ENCODE measurements at places on chromosomes 5 and 9.

GRCh38 chr5:137263371-137264005 is 235.6 kb downstream of the SPOCK1 start:
- DNase-seq = no peak

DNA sequence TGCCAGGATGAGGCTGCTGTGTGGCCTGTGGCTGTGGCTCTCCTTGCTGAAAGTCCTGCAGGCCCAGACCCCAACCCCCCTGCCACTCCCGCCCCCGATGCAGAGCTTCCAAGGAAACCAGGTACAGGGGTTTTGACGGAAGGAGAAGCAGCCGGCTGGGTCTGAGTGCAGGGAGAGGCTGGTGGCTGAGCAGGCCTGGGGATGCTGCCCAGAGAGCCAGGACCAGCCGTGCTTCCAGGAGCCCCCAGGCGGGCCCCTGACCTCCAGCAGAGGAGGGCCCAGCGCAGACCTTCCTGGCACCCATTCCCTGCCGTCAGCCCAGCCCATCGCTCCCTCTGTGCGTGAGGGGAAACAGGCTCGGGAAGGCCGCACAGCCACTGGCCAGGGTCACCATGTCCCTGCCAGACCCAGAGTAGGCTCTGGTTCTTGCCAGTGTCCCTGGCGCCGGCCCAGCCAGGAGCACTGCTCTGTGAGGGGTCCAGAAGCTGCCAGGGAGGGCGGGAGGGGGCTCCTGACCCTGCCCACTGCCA is 313 bp downstream of the LCN12 start:
- DNase-seq = no peak

- DNase-seq = no peak
Observed at GRCh38 chr5:150516011-150516410, 8.1 kb downstream of the NDST1 start.

GRCh38 chr9:18665947-18666346 is 192.0 kb downstream of the ADAMTSL1 start:
- DNase-seq = no peak

DNA sequence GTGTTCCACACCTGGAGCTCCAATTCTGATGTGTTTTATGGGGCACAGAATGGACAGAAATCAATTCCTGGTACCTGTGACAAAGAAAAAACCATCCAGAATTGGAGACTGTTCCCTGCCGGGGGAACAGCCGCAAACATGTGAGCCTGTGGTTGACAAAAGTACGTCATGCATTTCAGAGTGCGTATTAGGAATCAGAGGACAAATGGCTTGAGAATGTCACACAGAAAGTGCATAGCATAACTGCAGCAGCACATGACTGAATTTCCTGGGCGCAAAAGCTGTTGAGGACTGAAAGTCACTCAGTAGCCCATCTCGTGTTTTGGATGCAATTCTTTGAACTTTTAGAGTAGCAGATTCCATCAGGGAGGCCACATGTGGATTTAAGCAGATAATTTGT is 85.1 kb downstream of the TRIO start:
- DNase-seq = no peak

DNA sequence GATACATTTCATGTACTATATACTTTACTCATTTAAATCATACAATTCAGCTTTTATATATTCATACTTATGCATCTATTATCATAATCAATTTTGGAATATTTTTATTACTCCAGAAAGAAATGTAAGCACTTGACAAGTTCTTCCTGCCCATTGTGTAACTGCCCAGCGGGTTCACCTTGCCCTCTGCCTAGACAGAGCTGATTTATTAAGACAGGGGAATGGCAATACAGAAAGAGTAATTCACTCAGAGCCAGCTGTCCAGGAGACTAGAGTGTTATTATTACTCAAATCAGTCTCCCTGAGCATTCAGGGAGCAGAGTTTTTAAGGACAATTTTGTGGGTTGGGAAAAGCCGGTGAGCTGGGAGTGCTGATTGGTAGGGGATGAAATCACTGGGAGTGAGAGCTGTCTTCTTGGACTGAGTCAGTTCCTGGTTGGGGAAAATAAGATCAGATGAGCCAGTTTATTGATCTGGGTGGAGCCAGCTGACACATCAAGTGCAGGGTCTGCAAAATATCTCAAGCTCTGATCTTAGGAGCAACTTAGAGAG is 16.1 kb upstream of the SPIN1 start:
- DNase-seq = no peak

DNA sequence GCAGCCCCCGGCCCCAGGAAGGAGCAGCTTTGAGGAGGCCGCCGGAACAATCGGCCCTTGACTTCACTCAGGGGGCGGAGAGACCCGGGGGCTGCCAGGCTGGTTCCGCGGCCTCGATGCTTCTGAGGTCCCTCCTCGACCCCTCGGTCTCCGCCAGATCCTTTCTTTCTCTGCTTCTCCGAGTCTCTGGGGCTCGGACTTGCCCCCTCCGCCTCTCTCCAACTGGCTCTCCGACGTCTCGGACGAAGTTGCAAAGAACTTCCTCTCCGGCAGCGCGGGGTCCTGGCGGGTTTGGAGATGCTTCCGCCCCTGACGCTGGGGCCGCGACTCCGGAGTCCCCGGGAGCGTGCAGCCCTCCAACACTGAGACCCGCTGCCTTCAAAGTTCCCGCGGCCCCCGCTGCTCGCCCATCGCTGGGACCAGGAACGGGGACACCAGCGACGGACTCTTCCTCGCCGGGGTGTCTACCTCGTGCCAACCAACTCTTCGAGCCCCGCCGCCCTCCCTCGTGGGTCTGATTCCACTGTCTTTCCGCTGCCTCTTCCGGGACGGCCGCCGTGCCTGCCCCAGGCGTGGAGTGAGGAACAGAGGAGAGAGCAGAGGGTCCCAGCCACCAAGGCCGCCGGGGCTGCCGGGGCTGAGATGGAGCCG is 7.0 kb downstream of the PAX5 start:
- no peak for DNase-seq

DNA sequence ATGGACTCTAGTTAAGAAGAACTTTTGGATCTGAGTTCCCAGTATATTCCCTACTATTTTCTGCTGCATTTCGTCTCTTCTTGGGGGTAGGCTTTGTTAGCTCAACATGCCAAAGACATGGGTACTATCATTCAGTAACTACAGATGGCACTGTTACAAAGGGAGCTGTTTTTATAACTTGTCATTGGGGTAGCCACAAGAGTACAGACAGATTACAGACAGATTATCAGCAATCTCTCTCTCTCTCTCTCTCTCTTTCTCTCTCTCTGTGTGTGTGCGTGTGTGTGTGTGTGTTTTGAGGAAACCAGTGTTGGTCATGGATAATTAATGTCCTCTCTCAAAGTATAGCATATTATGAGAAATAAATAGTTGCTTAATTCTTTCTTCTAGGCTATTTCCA is 116.1 kb downstream of the WDR70 start:
- no peak for DNase-seq

- no peak for DNase-seq
Observed at GRCh38 chr5:177083357-177083756, 3.4 kb upstream of the FGFR4 start.

- no peak for DNase-seq
Observed at GRCh38 chr9:137836831-137837241, 40.7 kb upstream of the CACNA1B start.

- DNase-seq = no peak
Observed at GRCh38 chr9:29456940-29457339, 1883.7 kb upstream of the C9orf72 start.

DNA sequence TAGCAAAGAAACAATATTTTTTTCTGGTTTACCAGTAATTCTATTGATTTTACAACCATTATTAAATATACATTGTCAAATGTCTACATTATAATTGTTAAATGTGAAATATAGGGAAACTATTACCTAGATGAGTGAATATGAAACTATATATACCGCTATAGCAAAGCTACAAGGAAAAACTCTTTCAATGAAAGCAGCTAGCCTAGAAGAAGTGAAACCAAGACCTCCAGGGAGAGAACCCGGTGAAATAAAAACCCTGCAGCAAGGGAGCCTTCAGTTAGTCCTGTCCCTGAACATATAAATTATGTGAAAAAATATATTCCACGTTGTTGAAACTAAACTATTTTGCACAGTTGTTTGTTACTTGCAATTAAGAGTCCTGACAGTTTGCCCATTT is 913.1 kb downstream of the EFNA5 start:
- no peak for DNase-seq

DNA sequence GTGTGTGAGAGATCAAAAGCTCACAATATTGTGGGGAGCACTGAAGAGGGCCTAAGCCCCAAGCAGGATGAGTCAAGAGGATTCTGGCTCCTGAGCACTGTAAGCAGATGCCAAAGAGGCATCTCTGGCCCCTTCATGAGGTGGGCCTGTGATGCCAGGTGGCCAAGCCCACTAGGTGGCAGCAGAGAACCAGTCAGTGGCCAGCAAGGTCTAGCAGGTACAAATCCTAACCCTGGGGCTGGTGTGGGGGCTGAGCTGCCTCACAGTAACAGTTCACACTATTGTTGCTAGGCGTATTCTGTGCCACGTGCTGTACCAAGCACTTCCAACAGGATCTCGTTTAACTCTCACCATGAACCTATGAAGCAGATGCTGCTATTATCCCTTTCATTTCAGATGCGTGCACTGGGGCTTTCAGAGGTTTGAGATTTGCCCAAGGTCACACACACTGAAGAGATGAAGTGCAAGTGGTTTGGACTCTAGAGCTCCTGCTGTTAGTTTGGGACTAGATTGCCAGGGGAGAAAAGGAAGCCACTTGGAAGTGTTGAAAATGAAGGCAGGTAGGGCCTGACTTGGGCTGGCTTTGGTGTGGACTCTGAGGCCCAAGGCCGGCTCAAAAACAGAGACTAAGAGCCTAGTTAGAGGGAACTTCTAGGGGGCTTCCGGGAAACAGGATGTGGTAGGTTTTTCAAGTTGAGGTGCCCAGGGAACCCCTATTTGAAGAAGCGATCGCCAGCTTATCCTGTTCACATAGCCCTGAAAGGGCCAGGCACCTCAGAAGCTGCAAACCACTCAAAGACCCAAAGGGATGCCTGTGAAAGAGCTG is 4.4 kb upstream of the MLANA start:
- peak; percentile 55 for DNase-seq

DNA sequence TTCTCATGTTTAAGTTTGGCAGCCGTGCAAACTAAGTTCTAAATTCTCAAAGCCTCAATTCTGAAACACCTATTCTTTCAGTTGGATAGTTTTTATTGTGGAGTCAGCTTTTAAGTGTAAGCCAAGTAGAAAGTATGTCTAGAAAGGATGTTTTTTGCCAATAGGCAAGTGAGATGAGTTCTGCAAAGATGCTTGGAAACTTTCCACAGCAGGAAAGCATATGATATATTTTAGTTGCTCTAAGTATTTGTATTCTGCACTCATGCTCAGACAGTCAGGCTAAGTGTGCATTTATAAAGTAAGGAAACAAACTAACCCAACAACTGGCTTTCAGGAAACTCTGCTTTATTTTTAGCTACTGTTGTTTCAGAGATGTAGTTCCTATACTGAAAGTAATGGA is 67.3 kb upstream of the CDH18 start:
- DNase-seq = no peak

- no peak for DNase-seq
Observed at GRCh38 chr5:57302643-57303042, 128.8 kb downstream of the GPBP1 start.

GRCh38 chr5:168931638-168932345 is 352.6 kb upstream of the PANK3 start:
- no peak for DNase-seq

- no peak for DNase-seq
Observed at GRCh38 chr5:91110686-91111085, 272.4 kb downstream of the ARRDC3 start.

DNA sequence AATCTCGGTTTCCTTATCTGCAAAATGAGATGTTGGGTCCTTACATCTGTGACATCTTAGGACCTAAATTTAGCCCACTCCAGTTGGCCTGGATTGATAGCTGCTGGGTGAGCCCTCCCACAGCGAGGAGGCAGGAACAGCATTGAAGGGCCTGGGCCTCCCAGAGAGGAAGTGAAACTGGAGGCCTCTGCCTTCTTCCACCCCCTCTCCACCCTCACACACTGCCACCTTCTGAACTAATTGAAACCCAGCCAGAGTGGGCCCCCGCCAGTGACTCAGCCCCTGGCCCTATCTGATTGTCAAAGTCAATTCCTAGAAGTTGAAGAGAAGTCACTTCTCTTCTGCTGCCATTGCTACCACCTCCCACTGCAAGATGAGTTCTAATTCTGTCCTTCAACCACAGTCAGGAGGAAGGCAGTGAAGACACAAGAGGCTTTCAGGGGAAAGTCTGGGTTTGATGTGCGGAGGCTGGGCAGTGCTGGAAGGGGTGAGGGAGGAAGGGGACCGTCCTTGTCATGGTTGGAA is 55.2 kb upstream of the NEK6 start:
- DNase-seq = no peak

DNA sequence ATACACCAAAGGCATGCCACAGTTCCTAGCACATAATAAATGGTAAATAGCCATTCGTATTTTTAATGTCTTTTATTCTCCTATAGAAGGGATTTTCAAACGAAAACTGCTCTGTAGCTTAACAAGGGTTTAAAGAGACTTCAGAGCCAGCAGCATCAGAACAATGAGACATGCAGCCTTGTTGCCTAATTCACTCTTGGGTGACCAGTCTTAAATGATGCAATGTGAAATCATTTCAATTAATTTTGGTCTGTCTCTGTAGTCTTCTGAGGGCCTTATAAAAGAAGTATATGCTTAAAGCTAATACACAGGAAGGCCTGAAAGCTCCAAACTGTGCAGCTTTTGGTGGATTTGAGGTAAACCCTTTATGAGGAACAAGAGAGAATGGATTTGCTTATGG is 888.8 kb upstream of the WWC1 start:
- no peak for DNase-seq

DNA sequence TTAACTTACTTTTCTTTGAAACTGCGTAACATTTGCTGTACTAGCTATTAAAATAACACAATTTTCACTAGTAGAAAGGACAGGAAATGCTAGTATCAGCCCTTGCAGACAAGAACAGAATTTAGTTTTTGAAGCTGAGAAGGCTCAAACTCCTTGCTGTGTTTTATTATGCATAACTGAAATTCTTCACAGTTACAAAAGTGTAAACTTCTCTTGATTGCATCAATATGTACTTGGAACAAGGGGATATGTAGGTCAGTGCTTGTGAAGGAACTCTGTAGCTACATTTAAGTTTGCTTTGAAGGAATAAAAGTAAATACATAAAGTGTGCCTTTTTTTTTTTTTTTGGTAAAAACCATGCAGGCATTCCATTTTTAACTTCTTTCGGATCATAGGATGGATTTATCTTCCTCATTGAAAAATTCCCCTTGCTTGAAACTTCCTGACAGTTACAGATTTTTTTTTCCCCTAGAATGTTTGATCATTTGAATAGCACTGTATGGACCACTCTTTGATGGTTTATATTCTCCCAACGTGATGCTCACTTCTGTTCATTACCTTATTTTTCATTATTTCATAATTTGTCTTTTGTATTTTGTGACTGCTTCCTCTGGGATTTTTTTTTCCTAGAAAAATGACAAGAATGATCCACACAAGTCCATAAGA is 94.9 kb upstream of the DAB2 start:
- DNase-seq = no peak

Measured in activated CD8-positive, alpha-beta memory T cell treated with anti-CD3 and anti-CD28 coated beads for 48 hours (primary cell).